Left lung (tissue), 14 donors: ENCODE measurements at places on chromosomes 3 and 15. TPM values are rescaled to one million over a fixed set of nuclear protein-coding genes. Genes with fewer than 3 reads are reported as not detected.

DNA sequence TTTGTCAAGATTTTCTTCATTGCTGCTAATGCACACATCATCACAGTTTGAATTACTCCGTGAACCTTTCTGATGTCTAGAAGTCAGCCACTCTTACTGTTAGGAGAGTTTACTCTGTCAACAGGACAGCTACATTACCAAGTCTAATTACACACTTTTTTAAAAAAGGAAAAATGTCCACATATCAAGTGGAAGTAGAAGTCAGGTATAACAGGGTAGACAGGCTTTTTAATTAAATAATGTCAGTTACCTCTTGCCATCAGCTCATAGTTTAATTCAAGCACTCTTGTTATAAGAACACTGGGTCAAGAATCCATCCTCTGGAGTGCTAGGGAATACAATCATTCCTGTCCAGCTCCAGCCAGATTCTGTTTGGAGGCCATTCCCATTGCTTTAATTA, 232.8 kb downstream of the TAFA4 start:
- H3K4me3 ChIP-seq, result no peak overlapping the region
- H3K4me1 ChIP-seq, result no peaks in the 10 kb centered on the region
- H3K27me3 ChIP-seq, result no peaks in the 10 kb centered on the region
- no peak overlapping the region for H3K27ac ChIP-seq

- no peak overlapping the region for H3K27ac ChIP-seq
- no peaks in the 10 kb centered on the region for H3K4me1 ChIP-seq
- H3K36me3 ChIP-seq, result no peaks in the 10 kb centered on the region
- no peak for DNase-seq
Observed at GRCh38 chr3:148335612-148336011, 362.1 kb upstream of the AGTR1 start.

DNA sequence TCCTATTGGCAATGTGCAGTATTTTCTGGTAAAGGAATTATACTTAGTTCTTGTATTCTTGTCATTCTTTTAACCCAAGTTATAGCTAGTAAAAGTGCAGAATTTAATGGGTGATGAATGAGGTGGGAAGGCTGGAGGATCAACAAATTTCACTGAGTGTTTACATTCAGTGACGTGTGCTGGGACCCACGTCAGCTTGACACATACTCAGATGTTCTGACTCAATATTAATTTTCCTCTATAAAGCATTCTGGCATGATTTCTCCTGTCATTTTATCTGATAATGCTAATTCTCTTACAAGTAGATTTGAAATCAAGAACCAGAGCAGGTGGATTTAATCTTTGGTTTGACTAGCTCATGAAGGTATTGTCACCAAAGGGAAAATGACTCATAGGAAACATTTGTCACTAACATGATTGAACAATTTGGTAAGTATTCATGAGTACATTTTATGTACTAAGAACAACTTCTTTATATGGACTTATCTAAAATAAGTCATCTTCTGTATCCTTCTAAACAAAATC, 71.0 kb upstream of the SYNPR start:
- no peak overlapping the region for H3K27ac ChIP-seq
- no peak for DNase-seq

DNA sequence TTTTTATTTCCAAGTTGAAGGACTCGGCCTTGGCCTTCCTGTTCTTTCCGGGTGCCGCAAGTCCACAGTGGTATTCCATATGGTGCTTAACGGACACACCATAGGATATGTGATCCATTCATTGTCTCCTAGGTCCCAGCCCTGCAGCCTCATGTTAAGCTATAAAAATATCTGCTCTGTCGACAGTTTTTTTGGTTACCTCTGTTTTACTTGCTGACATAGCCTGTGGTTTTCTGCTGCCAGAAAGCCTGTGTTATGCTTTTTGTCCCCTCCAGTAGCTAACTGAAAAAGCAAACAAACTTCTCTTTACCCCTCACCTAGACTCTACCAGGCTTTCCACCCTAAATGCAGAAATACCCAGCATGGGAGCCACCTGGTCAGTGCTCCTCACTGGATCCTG, 5.3 kb downstream of the INAFM2 start:
- H3K27ac ChIP-seq, result no peak overlapping the region
- peaks cover 8% of the 10 kb centered on the region for H3K36me3 ChIP-seq
- no peak for DNase-seq
- H3K4me1 ChIP-seq, result peaks cover 26% of the 10 kb centered on the region
- no peaks in the 10 kb centered on the region for H3K27me3 ChIP-seq
- H3K4me3 ChIP-seq, result no peak overlapping the region

The DAPK2 gene
- total RNA-seq, result 59.3 TPM

- H3K36me3 ChIP-seq, result no peaks in the 10 kb centered on the region
- H3K4me1 ChIP-seq, result no peaks in the 10 kb centered on the region
- DNase-seq, result no peak
- no peaks in the 10 kb centered on the region for H3K27me3 ChIP-seq
Observed at GRCh38 chr3:158789592-158789991, 12.3 kb upstream of the MFSD1 start.

DNA sequence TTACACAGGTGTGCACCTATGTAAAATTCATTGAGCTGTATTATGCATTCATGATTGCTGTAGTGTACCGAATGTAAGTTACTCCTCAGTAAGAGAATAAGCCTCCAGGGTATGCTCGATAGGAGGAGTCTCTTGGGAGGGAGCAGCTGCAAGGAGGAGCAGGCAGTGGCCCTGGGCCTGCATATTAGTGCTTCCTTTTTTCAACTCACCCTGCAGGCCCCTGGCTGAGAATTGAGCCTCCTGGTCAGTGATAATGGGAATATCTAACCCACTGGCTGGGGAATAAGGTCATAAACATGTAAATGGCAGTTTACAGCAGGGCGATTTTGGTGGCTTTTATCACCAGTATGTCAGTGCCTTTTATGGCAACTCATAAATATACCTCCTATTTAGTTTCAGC, 21.7 kb upstream of the SFMBT1 start:
- peaks cover 3% of the 10 kb centered on the region for H3K27me3 ChIP-seq
- H3K27ac ChIP-seq, result no peak overlapping the region
- no peaks in the 10 kb centered on the region for H3K4me1 ChIP-seq
- no peak for DNase-seq
- no peaks in the 10 kb centered on the region for H3K36me3 ChIP-seq

The GRIP2 gene
- 1.3 TPM for total RNA-seq

DNA sequence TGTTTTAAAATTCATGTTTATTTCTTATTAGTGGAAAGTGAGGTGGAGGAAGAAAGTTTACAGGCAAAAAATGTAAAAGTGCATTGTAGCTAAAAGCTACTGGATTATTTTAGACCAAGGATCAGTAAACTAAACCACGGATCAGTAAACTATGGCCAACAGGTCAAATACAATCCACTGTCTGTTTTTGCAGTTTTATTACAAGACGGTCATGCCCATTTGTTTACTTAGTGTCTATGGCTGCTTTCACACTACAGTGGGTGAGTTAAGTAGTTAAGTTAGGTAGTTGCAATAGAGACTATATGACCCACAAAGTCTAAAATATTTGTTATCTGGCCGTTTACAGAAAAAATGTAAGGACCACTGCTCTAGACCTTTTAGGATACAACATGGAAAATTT, 82.0 kb downstream of the NR2E3 start:
- H3K27ac ChIP-seq, result no peak overlapping the region
- DNase-seq, result no peak
- no peaks in the 10 kb centered on the region for H3K27me3 ChIP-seq
- H3K36me3 ChIP-seq, result no peaks in the 10 kb centered on the region
- H3K4me1 ChIP-seq, result no peaks in the 10 kb centered on the region
- no peak overlapping the region for H3K4me3 ChIP-seq

DNA sequence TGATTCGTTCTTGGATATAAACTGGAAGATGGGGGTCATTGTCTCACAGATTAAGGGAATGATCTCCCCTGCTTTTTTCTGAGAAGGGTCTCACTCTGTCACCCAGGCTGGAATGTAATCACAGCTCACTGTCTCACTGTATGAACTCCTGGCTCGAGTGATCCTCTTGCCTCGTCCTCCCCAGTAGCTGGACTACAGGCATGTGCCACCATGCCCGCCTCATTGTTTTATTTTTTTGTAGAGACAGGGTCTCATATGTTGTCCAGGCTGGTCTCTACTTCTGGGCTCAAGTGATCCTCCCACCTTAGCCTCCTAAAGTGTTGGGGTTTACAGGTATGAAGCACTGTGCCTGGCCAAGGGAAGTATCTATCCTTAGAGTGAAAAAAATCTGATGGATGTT, 5.4 kb downstream of the OXSR1 start:
- no peaks in the 10 kb centered on the region for H3K36me3 ChIP-seq
- DNase-seq, result no peak
- H3K27ac ChIP-seq, result no peak overlapping the region
- peaks cover 9% of the 10 kb centered on the region for H3K4me1 ChIP-seq
- H3K27me3 ChIP-seq, result no peaks in the 10 kb centered on the region

GRCh38 chr3:18886331-18886730, 262.0 kb upstream of the KCNH8 start:
- no peak overlapping the region for H3K27ac ChIP-seq
- H3K27me3 ChIP-seq, result no peaks in the 10 kb centered on the region
- no peak overlapping the region for H3K4me3 ChIP-seq
- H3K36me3 ChIP-seq, result no peaks in the 10 kb centered on the region
- DNase-seq, result no peak

DNA sequence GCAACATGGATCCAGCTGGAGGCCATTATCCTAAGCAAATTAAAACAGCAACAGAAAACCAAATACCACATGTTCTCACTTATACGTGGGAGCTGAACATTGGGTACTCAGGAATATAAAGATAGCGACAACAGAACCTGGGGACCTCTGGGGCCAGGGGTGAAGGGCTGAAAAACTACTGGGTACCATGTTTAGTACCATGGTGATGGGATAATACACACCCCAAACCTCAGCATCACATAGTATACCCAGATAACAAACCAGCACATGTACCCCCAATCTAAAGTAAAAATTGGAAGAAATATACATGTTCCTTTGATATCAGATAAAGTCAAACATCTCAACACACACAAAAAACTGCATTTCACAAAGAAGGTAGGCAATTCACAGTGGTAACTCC, 876.2 kb downstream of the TBL1XR1 start:
- no peaks in the 10 kb centered on the region for H3K4me1 ChIP-seq
- H3K36me3 ChIP-seq, result no peaks in the 10 kb centered on the region
- H3K27me3 ChIP-seq, result no peaks in the 10 kb centered on the region

The REC114 gene
- not detected for total RNA-seq

GRCh38 chr3:86239946-86240345, 751.0 kb downstream of the VGLL3 start:
- no peaks in the 10 kb centered on the region for H3K27me3 ChIP-seq
- H3K36me3 ChIP-seq, result no peaks in the 10 kb centered on the region
- no peak overlapping the region for H3K27ac ChIP-seq
- no peaks in the 10 kb centered on the region for H3K4me1 ChIP-seq
- DNase-seq, result no peak

The LACTB gene
- total RNA-seq, result 41.8 TPM

DNA sequence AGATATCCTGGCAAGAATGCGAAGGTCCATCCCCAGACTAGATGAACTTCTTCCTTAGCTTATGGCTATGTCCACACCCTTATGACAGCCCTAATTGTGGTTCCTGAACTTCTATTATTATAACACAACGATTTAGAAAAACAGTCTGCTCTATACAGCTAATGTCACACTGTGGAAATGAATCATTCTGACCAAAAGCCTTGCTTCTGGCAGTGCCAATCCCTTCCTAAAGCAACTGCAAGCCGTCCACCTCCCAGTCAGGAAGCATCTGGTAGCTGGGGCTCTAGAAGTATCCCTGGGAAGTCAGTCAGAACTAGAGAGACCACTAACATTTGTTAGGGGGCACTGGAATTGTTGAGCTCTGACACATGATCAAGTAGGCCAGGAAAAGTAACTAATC, 45.0 kb downstream of the MYO5A start:
- H3K4me3 ChIP-seq, result no peak overlapping the region
- H3K4me1 ChIP-seq, result no peaks in the 10 kb centered on the region
- H3K27ac ChIP-seq, result no peak overlapping the region
- no peak for DNase-seq
- H3K27me3 ChIP-seq, result no peaks in the 10 kb centered on the region

GRCh38 chr15:31387479-31388118, 61.0 kb downstream of the KLF13 start:
- H3K27ac ChIP-seq, result peak overlapping the region; percentile 19
- no peak overlapping the region for H3K4me3 ChIP-seq
- DNase-seq, result no peak
- H3K27me3 ChIP-seq, result no peaks in the 10 kb centered on the region
- H3K4me1 ChIP-seq, result peaks cover 20% of the 10 kb centered on the region
- no peaks in the 10 kb centered on the region for H3K36me3 ChIP-seq

DNA sequence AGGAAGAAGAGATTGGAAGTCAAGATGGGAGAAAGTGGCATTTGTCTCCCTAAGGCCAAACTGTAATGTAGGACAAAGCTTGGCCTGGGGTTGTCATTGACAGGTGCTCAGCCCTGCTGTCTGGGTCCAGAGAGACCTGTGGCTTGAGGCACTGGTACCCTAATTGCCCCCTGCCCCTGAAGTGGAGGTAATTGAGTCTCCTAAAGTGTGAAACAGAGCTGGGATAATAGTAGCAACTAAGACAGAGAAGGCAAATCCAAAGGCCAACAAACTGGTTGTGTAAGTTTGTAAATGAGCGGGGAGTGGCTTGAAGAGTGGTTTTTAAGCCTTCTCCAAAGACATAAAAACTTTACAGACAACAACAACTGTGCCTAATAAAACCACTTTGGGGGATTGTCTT, 264.2 kb upstream of the ROPN1 start:
- H3K4me3 ChIP-seq, result no peak overlapping the region
- H3K27me3 ChIP-seq, result no peaks in the 10 kb centered on the region
- no peaks in the 10 kb centered on the region for H3K36me3 ChIP-seq
- DNase-seq, result no peak
- peaks cover 4% of the 10 kb centered on the region for H3K4me1 ChIP-seq

DNA sequence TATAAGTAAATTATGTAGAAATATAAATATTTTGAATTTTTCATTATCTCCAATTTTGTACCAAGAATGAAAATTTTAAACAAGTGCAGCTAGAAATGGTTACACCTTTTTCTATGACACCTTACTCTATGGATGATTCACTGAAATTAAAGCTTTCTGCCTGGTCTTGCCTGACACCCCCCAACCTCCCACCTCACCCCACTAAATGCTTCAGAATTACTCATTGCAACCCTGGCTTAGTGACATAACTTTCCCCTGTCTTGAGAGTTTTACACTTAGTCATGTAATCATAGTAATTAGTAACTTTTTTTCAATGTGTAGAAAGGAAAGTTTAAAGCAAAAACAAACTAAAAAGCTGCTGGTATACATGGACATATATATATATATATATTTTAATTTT, 42.0 kb upstream of the MEIS2 start:
- no peaks in the 10 kb centered on the region for H3K4me1 ChIP-seq
- DNase-seq, result no peak
- no peak overlapping the region for H3K4me3 ChIP-seq
- peaks cover 8% of the 10 kb centered on the region for H3K27me3 ChIP-seq

The GATM gene
- 5.4 TPM for total RNA-seq

- DNase-seq, result no peak
- H3K36me3 ChIP-seq, result no peaks in the 10 kb centered on the region
- no peak overlapping the region for H3K4me3 ChIP-seq
- no peaks in the 10 kb centered on the region for H3K27me3 ChIP-seq
- H3K4me1 ChIP-seq, result no peaks in the 10 kb centered on the region
Observed at GRCh38 chr15:56533731-56534403, 68.9 kb upstream of the MNS1 start.
